Mesothelial cell of epicardium (in vitro differentiated cells): ENCODE measurements at places on chromosomes 13 and 19.

- DNase-seq: no peak
Measured at GRCh38 chr13:99439048-99439447, 62.2 kb upstream of the TM9SF2 start.

DNA sequence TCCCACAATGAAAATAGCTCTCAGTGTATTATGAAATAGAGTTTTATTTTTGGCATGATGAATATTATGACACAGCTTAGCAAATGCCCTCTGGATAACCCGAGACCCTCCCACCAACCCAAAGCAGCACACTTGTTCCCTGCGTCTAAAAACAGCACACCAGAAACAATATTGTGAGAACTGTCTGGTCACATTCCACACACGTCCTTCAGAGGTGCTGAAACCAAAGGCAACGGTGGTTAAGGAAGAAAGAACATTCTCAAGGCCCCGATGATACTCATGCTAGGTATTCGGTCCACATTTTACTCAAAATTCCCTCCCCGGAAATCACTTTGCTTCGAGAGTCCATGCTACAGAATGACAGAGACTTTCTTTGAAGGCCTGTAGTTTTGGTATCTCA lies 156.7 kb downstream of the SLC7A1 start:
- DNase-seq: no peak

DNA sequence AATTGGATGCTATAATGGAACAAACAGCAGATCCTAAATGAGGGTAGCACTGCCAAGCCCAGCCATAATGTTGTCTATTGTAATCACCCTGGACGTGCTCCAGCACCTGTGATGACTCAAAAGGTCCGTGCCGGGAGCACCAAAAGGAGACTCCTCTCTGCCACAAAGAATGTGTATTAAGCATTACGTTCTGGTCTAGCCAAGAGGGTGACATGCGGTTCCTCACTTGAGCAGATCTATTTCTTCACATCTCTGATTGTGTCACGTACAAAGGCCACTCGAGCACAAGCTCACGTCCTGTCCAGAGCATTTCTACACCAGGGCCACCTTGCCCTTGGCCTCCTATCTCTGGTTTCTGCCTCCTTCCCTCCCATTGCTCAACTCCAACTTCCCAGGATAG lies 219.9 kb upstream of the IRS2 start:
- no peak for DNase-seq

DNA sequence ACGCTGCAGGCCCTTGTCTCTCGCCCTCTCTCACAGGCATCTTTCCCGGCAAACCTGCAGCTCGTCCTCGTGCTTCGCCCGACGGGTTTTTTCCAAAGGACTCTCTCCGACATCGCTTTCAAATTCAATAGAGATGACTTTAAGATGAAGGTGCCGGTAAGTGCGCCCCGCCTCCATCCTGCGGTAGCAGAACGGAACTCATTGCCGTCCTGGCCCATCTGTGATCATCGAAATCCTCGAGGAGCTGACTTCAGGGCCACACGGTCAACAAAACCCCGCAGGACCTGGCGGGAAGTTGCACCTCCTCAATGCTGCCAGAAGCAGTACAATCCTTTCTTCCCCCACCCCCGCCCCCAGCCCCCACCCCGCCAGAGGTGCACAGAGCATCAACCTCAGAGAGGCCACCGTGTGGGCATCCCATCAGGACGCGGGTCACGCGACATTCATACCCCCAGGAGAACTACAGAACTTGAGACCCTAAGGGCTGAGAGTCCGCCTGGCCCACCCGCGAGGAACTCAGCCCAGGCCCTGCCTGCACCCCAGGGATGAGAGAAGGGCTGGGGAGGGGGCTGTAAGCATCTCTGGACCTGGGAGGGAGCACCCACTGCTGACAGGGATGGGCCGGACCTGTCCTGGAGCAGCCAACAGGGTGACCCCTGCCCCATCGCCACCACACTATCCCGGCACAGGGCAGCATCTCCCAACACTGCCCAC lies 44.9 kb upstream of the F7 start:
- no peak for DNase-seq

DNA sequence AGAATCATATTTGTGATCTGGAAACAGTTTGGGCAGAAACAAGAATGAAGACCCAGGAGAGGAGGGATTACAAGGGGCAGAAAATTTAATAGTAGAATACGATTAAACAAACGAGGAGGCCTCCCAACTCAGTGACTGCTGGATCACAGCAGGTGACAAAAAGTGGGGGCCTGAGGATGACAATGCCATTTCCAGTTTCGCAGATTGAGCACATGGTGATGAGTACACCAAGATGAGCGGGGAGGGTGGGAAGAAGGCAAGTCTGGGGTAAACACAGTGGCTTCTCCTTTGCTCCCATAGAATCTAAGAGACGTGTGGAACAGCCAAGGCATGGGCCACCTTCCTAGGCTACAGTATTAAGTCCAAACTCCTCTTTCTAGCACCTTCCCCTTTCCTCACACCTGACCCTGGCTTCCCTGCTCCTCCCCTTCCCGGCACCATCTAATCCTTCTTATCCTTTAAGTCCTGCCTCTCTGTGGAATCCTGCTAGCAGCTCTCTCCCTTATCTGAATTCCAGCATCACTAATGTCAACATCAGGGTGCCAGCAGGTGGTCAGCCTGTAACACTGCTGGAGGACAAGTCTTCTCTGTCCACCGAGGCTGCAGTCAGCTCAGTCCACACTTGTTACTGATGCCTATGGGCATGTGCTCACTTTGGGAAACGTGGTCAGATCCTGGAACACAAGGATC lies 13.5 kb downstream of the ATP7B start:
- no peak for DNase-seq

GRCh38 chr13:112844411-112844810 lies 124.6 kb upstream of the MCF2L start:
- no peak for DNase-seq

GRCh38 chr19:7942981-7943443 lies 454 bp downstream of the TIMM44 start:
- no peak for DNase-seq

DNA sequence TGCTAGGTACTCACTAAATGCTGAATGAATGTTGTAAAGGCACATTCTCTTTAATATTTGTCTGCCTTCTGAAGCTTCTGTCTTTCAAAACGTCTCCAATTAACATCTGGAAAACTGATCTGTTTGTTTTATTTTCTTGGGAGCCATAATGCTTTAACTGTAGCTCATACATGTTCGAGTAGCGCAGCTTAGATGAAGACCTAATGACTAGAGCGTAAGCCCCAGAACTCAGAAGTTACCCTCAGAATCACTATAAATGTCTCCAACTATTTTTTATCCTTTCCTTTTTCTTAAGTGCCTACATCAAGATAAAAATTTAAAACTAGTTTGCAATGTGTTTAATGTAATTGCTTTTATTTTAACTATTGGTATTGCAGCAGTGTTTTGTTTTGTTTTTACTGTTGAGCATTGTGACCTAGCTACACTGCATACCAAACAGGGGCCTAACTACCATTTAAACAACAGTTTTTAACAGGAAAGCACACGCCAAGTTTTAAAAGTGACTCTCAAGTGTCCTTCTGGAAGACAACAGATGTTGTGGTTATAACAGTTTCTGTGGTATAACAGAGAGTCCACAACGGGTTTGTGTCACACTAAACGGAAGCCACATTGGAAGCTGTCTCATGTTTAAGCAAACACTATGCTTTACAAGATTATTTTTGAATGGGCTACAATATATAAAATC lies 42.0 kb downstream of the MRPL57 start:
- no peak for DNase-seq

- no peak for DNase-seq
Measured at GRCh38 chr19:35373492-35373891, 2.6 kb downstream of the GPR42 start.

GRCh38 chr19:28966737-28967399 lies 246.1 kb downstream of the UQCRFS1 start:
- DNase-seq: no peak

- DNase-seq: no peak
Measured at GRCh38 chr13:44812818-44813217, 176.5 kb downstream of the NUFIP1 start.

- DNase-seq: no peak
Measured at GRCh38 chr19:34263745-34264237, 9.4 kb downstream of the GARRE1 start.

DNA sequence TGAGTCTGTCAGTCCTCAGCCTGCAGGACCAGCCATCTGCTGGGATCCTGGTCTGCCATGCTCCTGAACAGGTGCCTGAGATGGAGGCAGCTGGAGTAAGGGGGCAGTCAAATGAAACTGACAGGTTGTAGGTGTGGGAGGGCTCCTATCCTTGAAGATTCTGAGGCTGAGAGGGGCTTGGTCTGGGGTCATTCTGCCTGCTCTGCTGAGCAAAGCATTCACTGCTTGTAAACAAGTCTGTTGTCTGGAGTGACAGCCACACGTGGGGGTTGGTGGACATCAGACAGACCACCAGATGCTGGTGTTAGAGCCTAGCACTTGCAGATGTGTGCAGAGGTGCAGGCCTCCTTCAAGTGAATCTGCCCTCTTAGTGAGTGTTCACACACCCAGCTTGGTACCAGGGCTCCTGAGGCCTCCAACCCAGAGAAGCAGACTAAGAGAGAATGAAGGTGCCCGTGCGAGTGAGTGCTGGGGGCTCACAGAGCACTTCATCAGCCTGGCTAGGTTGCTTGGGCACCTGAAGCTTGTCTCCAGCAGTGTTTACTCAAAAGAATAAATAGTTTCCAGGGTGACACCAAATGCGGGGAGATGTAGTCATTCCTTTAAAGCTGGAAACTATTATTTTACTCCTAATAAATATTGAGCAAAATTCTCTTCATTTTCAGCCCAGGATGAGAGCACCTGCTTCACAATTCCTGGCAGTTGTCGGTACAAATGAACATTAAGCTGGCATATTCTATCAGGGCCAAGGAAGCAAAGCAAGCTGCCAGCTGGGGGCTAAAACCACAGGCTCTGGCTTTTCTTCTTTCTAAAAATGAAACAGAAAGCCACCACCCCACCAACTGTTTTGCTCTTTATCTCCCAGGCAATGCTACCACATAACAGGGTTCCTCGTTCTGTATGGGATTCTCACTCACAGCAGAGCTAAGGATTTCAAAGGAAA lies 82.3 kb downstream of the RNASEH2B start:
- DNase-seq: no peak

DNA sequence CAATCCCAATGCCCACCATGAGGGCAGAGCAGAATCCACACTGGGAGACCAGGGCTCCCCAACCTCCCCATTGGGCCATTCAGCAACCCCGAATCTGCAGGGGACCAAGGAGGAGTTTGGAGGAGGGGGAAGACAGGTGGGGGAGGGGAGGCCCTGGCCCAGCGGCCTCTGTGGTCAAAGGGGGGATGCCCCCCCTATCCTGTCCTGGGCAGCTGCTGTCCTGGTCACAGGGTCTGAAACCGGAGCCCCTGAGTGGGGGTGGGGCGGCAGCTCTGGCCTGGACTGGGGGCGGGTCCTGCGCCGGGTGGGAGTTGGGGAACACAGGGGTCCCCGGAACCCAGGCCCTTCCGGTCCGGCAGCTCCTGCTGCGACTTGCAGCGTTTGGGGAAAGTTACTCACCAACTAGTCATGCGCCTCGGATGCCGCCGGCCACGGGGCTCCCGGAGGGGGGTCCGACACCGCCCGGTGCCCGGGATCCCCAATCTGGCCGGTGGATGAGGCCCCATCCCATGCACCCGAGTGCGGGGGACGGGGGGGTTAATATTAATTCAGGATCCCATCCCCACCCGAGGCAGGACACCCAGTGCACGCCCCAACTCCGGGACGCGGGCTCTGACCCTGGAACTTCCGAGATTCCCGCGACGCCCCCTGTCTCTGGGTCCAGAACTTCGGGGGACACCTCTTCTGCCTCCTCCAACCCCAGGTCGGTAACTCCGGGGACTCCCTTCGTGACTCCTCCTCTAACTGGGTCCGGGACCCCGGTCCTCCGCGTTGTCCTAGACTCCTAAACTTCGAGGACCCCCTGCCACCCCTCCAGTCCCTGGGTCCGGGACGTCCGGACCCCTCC lies 872 bp downstream of the HOMER3 start:
- DNase-seq: no peak

DNA sequence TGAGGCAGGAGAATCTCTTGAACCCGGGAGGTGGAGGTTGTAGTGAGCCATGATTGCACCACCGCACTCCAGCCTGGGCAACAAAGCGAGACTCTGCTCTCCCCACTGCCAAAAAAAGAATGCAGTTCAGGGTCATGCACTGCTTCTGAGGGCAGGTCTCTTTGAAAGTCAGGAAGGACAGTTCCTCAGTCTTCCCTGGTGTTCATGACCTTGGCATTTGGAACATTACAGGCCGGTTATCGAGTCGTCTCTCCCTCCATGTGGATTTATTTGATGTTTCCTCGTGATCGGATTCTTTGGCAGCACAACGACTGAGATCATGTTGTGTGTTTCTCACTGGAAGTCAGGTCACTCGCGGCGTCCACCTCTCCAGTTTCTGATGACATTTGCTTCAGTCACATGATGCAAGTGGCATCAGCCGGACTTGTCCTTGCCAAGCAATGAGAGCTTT lies 17.2 kb downstream of the FGF21 start:
- DNase-seq: no peak
